ENCODE measurements at places on chromosomes 5 and 9. TPM values are rescaled to one million over a fixed set of nuclear protein-coding genes. Genes with fewer than 3 reads are reported as not detected.

Gene HAPLN1
- polyA plus RNA-seq, result 0.24 TPM

Gene MYMK
- 40.3 TPM for polyA plus RNA-seq

Gene LRRC19
- polyA plus RNA-seq, result 0.15 TPM

Gene RNF38
- polyA plus RNA-seq, result not detected

Gene RPL12
- polyA plus RNA-seq, result 2,629 TPM

Gene TRIM36
- polyA plus RNA-seq, result 2.2 TPM

Gene NEUROG1
- polyA plus RNA-seq, result not detected

Gene FOXD4L6
- polyA plus RNA-seq, result not detected

Gene DAB2IP
- polyA plus RNA-seq, result 32.2 TPM

Gene TSSK1B
- polyA plus RNA-seq, result not detected

Gene PIP5K1B
- 1.4 TPM for polyA plus RNA-seq

- DNase-seq, result no peak
Measured at GRCh38 chr5:163706053-163706771, 200.8 kb downstream of the MAT2B start.

DNA sequence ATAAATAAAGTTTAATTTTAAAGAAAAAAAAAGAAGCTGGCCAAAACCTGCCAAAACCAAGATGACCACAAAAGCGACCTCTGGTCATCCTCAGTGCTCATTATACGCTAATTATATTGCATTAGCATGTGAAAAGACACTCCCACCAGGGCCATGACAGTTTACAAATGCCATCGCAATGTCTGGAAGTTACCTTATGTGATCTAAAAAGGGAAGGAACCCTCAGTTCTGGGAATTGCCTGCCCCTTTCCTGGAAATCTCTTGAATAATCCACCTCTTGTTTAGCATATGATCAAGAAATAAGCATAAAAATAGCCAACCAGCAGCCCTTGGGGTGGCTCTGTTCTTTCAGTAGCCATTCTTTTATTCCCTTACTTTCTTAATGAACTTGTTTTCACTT, 178.3 kb upstream of the MAP1B start:
- DNase-seq, result no peak

GRCh38 chr5:85813146-85813545, 804.6 kb upstream of the COX7C start:
- DNase-seq, result no peak

DNA sequence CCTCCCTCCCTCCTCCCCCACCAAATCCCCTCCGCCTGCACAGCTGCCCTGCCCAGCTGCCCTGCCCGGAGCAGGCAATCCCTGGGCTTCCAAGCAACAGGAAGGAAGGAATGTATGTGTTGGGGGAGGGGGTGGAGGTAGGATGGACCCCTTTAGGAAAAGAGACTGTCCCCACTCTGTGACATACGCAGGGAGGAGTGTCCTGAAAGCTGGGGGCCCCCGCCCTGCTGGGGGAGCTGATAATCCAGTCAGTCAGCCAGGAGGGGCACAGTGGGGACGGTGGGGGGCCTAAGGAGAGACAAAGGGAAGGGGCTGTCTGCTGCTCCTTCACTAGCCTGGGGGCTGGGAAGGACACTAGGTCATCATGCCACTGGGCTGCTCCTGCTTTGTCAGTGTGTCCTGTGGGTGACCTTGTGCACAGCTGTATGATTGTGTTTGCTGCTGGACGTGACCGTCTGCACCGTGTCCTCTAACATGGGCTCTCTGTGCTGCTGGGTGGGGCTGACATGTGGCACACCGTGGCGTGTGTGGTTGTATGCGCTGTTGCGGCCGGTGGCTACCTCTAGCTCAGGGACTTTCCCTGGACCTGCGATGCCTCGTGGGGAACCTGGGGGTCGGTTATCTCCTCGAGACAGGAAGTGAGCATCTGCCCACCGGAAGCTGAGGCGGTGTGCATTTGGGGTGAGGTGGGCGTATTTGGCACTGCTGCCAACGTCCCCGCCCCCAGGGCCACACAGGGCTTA, 3.0 kb downstream of the N4BP3 start:
- DNase-seq, result no peak

DNA sequence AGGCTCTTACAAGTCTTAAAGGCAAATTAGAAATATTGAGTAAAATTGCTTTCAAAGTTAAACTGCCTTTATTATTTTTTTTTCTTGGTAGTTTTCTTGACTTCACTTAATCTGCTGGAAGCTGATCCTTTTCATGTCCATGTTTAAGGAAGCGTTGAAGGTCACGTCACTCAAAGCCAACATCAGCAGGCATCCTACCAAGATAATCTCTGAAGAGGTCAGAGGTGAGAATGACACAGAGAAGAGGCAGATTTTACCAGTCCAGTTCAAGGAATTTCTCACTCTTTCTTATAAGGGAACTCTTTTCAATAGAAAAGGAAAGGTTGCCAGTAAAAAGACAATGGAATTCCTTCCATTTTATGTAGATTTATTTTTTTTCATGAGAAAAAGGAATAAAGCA, 259.8 kb downstream of the ANXA1 start:
- no peak for DNase-seq

GRCh38 chr9:110821064-110821463, 152.5 kb downstream of the MUSK start:
- DNase-seq, result no peak

- DNase-seq, result peak; percentile 60
Measured at GRCh38 chr9:131868766-131869165, 128.9 kb upstream of the RAPGEF1 start.

GRCh38 chr5:121987052-121987684, 25.4 kb downstream of the SRFBP1 start:
- no peak for DNase-seq

DNA sequence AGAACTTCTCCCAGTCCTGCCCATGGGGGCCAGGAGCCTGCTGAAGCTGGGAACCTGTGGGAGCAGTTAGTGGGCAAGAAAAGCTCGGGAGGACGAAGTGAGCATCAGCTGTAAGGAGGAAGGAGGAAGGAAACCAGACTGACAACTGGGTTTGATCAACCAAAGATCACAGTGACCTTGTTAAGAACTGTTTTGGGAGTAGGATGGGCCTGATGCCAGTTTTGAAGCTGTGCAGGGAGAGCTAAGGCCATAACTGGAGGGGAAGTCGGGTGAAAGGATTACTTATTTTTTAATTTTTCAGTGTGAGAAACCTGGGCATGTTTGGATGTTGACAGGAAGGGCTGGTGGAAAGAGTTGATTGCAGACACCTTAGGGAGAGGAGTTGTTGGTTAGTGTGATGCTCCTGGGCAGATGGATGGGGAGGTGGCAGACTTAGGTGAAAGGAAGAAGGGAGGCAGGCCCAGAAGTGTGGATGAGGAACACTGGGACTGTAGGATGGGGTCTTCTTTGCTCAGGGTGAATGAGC, 58.3 kb upstream of the KLF4 start:
- DNase-seq, result no peak

DNA sequence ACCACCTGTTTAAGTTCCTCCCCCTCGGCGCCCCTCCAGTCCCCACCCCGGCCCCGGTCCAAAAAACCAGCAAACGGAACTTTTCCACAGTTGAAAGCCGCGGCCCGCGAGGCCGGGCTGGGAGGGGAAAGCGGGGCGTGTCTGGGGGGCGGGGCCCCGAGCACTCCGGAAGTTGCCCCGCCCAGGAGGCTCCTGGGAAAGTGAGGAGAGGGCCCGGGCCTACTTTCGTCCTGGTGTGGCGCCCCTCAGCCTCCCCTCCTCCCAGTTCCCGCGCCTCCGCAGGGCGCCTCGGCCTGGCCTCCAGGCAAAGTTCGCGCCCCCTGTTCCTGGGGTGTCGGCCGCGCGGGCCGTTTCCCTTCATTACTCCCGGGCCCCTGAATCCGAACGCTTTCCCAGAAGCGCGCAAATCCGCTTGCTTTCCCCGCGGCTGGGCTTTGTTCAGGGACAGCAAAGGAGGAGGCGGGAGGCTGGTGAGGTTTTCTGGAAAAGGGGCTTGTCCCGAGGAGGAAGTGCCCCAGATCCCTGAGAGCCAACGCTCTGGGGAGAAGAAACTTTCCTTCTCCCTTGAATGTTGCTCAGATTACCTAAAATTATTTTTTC, 4.5 kb upstream of the DMRT3 start:
- DNase-seq, result no peak

DNA sequence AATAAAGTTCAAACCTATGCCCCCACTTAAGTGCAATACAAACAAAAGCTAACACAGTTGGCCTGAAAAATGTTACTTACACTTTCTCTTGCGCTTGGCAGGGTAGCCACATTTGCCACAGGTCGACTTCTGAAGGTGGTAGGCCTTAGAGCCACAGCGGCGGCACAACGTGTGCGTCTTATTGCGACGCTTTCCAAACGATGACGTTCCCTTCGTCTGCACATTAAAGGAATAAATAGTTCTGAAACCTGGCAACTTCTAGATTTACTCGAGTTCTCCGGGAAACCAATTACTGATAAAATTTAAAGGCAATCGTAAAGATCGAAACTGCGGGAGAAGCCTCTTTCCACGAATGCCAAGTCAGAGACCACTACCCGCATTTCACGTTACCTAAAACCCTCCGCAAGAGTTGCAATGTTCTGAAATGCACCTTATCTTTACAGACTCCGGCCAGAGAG, 602 bp downstream of the RPL37 start:
- no peak for DNase-seq

GRCh38 chr5:133523013-133523658, 89.2 kb downstream of the FSTL4 start:
- DNase-seq, result no peak

GRCh38 chr5:143140492-143141203, 262.8 kb downstream of the NR3C1 start:
- no peak for DNase-seq

- no peak for DNase-seq
Measured at GRCh38 chr5:135605221-135605620, 26.4 kb upstream of the CXCL14 start.

- no peak for DNase-seq
Measured at GRCh38 chr9:122821278-122821943, 7.0 kb downstream of the PDCL start.

GRCh38 chr5:76831110-76831452, 12.3 kb downstream of the F2RL1 start:
- no peak for DNase-seq

GRCh38 chr5:134432174-134432573, 20.5 kb upstream of the CDKN2AIPNL start:
- no peak for DNase-seq

DNA sequence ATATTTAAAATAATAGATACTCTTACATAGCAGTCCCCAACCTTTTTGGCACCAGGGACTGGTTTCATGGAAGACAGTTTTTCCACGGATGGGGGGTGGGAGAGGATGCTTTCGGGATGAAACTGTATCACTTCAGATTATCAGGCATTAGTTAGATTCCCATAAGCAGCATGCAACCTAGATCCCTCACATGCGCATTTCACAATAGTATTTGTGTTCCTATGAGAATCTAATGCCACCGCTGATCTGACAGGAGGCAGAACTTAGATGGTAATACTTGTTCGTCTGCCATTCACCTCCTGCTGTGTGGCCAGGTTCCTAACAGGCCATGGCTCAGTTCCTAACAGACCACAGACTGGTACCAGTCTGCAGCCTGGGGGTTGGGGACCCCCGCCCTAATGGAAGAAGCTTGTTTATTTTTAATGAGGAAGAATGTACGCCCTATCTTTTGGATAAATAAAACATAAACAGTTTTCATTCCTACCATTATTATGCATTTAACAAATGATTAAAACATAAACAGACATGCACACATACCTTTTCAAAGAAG, 187.7 kb downstream of the ZSWIM6 start:
- DNase-seq, result no peak

GRCh38 chr9:108724652-108725051, 131.1 kb downstream of the ACTL7B start:
- DNase-seq, result no peak

- peak; percentile 75 for DNase-seq
Measured at GRCh38 chr5:95822542-95823181, at the start of gene GLRX. Gene GLRX (minus strand): TSS chr5:95822726. CDS start chr5:95822662, 64 bp downstream.

DNA sequence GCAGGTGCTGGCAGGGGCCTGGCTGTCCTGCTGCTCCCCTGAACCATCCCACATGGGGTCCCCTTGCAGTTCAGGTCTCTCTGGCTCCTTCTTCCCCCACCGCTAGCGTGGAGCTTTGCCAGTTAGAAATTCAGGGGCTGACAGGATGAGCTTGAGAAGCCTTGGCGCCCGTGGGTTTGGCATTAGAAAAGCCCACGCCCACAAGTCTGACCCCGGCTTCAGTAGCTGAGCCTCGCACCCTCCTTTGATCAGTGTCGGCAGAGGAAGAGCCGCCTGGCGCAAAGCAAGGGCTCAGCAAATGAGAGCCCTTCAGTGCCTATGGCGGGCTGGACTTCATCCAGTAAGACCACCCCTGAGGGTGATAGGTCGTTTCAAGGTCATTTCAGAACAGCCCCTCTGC, 30.1 kb upstream of the NCS1 start:
- no peak for DNase-seq

DNA sequence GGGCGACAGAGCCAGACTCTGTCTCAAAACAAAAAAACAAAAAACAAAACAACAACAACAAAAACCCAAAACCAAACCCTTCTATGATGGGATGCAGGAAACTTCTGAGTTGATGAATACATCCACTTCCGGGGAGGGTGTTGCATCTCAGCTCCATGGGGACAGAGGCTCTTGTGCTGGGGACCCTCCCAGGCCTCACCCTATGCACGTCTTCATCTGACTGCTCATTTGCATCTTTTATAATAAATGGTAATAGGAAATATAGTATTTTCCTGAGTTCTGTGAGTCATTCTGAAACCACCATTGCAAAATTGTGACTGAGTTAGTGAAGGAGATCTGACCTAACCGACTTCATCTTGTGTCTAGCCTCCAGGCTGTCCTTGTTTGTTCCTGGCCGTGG, 109.5 kb upstream of the SLC28A3 start:
- no peak for DNase-seq

- no peak for DNase-seq
Measured at GRCh38 chr9:33414268-33414667, 11.9 kb upstream of the AQP7 start.

DNA sequence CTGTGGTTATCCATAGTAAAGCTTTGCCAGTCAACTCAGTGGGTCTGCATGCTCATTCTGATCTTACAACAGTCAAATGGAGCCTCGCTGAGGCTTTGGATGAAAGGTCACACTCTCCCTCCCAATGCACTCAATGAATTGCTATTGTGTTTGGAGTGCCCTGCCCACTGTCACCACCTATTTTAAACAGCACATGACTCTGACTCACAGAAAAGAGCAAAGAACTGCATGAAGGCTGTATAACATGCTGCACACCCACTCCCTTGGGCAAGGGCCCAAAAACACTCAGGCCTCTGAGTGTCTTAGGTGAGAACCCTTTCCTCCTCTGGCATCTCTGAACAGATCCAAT, 118.7 kb upstream of the CCDC112 start:
- no peak for DNase-seq

- no peak for DNase-seq
Measured at GRCh38 chr9:129597355-129598088, 23.4 kb downstream of the C9orf50 start.

Measured in muscle of arm (tissue), 14 donors.